ENCODE measurements at places on chromosomes 7 and 10.

- DNase-seq: no peak
These were observed 258.4 kb downstream of the EXOC4 start for GRCh38 chr7:133511252-133511651.

- no peak for DNase-seq
These were observed 49.1 kb upstream of the ADCY1 start for GRCh38 chr7:45525057-45525456.

GRCh38 chr10:101616415-101617101, 28.4 kb downstream of the DPCD start:
- no peak for DNase-seq

DNA sequence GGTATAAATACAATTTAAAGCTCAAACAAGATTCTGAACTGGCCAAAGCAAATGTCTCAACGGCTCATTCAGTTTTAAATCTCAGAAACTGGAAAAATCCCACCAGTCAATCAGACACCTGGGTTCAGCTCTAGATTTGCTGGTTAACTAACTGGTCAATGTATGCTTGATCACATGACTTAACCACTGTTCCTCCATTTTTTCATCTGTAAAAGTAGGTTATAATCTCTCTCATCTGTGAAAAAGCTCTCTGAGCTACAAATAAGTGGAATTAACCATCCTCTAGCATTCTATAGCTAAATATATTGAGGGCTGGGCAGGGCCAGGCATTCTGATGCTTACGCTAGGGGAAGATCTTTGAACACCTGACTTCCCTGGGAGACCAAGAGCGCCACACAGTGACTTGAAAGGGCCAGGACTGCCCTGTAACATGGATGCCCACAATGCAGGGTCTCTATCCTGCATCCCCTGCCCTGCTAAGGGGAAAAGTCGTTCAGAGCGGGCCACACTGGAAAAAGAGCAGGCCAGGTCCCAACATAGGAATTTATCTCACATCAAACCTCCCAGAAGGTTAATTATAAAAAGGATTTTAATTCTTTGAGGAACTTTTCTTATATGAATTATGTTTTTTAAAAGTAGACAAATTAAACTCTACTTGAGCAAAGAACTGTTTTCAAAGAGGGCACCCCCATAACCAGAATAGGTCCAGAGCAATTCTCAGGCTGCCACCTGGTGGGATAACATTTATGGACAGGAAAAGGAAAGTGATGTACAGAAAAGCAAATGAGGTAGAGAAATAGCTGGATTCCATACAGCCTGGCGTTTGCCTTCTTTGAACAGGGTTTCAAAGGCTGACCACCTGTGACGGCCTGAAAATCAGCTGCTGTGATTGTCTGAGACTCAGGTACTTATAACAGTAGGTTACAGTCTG, 1.8 kb downstream of the RP9 start:
- peak; percentile 42 for DNase-seq

DNA sequence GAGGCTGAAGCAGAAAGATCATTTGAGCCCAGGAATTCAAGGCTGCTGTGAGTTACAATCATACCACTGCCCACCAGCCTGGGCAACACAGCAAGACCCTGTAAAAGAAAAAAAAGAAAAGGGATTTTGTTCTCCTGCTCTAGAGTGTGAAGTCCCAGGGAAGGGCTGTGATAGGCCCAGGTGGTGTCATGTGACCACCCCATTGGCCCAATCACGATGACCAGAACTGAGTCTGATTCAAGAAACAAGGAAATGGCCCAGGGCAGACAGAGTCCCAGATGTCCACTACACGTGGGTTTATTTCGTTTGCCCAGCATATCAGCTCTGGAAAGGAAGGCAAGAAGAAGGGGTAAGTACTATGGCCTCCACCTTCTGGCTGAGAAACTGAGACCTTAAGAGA, 81.3 kb upstream of the CUX1 start:
- DNase-seq: peak; percentile 24

GRCh38 chr10:5681930-5682329, 2.7 kb upstream of the TASOR2 start:
- no peak for DNase-seq

DNA sequence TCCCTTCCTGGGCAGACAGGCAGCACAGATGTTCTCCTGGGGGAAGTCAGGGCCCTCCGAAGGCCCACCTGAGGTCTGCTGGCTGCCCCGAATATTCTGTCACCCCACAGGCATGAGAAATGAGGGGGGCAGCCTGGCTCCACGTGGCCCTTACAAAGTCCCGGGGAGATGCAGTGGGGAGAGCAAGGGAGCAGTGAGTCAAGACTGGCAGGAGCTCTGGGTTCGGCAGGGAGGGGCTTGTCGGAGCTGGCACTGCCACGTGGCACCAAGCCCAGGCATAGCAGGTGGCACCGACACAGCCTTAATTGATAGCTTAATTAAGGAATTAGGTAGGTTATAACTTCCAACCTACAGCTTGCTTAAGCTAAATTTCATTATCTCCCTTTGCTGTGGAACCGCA, 163.9 kb downstream of the USP6NL start:
- DNase-seq: no peak

- DNase-seq: no peak
These were observed 653.2 kb downstream of the PARD3 start for GRCh38 chr10:34161777-34162370.

- no peak for DNase-seq
These were observed 231.4 kb downstream of the NSUN6 start for GRCh38 chr10:18419945-18420344.
